ENCODE measurements at places on chromosomes 6 and 20. TPM values are rescaled to one million over a fixed set of nuclear protein-coding genes. Genes with fewer than 3 reads are reported as not detected.

- no peak for DNase-seq
Measured at GRCh38 chr6:13681305-13682061, 30.2 kb downstream of the RANBP9 start.

- no peak for DNase-seq
Measured at GRCh38 chr6:82693094-82693493, 329.5 kb downstream of the TPBG start.

GRCh38 chr20:21048841-21049273, 57.3 kb downstream of the LINC00237 start:
- DNase-seq = peak; percentile 58

DNA sequence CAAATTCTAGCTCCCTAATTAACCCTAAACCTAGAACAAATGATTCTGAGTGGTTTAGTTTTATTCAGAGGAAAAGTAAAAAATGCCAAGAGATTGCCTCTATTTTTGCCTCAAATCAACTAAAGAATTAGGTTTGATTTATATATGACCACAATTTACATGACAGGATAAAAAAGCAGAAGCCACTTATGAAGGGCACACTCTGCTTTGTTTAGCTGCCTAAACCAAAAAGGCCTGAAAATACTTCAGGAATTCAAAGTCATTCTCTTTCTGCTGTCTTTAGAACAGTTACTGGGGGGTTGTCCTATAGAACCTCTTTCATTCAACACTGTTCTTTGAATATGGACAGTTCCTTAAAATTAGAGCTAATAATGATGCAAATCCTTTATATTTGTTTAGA, 5.3 kb downstream of the FBXO5 start:
- DNase-seq = no peak

GRCh38 chr6:31272836-31273626, 1.1 kb upstream of the HLA-C start:
- peak; percentile 53 for DNase-seq

DNA sequence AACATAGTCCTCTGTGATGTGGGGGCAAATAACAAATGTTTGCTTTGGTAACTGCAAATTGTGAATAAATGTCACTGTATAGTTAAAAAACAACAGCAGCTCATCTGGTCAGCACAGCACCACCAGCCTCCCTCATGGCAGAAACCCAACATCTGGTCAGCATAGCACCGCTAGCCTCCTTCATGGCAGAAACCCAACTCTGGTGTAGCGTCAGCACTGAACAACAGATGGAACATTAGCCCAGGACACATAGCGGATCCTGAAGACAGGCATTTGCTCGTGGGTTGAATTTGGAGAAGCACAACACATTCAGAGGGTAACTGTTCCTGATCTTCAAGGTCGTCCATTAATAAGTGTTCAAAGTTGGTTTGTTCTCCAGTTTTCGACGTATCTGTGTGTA, 265.9 kb downstream of the DLL1 start:
- DNase-seq = no peak

DNA sequence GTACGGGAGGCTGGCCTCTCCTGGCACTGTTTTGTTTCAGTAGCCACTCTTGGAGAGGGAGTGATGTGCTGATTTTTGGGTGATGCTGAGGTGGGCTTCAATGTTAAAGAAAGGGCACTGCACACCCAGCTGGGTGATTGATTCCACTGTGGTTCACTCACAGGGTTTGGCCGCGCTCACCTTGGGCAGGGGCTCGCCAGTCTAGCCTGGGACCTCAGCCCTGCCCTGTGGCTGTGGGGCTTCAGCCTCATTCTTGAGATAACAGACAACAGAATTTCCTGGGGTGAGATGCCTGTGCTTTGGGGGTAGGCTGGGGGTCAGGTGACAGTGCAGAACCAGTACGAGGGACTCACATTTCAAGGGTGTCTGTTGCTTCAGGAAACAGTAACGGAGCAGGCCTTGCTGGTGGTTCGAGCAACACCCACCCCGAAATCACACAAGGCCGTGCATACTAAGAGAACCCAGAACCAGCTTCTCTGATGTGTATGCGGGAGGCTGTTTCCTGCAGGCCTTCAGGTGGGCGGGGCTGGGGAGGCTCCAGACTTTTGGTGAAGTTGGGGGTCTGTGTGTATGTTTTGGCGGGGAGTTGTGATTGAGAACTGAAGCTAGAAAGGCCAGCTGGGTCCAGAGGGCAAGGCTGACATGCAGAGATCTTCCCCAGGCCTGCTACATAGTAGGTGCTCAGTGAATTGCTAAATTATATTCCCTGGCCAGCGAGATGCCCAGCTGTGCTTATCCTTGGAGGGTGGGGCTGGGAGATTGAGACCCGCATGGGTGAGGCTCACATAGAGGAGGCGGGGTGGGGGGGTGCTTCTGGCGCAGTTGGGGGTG, 154.2 kb upstream of the RNF24 start:
- DNase-seq = peak; percentile 51

GRCh38 chr20:16446991-16447390, 126.3 kb downstream of the KIF16B start:
- no peak for DNase-seq

DNA sequence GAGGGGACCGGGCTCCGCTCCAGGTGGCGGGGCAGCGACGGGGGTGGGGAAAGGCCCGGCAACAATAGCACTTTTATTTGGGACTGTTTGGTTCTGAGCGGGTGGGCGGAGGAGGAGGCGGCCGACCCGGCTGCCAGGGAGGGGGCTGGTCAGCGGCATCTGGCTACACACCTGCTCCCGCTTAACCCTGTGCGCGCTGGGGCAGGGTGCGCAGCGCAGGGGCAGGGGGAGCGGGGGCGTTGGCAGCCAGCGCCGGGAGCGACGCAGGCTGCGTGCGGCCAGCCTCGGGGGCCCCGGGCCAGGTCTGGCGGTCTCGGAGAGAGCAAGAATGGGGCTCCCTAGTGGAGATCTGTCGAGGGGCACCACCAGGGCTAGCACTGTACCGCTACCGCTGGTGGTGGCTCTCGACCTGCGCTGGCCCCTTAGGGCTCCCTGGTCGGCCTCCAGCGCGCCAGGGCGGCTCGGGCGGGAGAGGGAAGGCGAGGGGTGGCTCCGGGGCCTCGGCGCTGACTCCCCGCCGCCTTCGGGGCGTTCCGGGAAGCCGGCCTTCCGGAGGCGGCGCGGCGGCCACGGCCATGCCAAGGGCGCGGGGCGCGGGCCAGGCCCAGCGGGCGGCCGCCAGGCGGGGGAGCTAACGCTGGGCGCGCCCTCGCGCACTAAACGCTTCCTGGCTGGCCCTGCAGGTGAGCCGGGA, 92.4 kb downstream of the NCR2 start:
- no peak for DNase-seq

DNA sequence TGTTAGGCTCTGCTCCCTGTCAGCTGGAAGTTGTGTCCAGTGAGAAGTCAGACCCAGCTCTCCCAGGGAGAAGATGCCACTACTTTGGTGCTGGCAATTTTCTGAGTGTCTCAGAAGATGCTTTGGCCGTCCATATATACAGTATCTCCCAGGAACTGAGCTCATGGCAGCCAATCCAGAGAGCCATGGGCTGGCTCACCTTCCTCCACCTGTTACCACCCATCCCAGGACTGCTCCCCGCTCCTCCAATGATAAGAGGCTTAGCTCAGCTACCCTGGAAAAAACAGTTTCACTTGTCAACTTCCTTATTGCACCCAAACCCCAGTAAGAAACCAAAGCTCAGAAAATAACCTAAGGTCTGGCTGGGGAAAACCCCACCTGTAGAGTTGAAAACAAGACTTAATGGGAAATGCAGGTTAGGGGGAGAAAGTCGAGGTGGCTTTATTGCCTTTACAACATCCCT, at the start of gene BNIP5:
BNIP5 (minus strand) TSS at position 110 of the 463 bp plus-strand sequence. CDS start 6,198 bp downstream, outside the sequence.
- DNase-seq = no peak

GRCh38 chr6:22149501-22150367, 147.1 kb downstream of the PRL start:
- no peak for DNase-seq

DNA sequence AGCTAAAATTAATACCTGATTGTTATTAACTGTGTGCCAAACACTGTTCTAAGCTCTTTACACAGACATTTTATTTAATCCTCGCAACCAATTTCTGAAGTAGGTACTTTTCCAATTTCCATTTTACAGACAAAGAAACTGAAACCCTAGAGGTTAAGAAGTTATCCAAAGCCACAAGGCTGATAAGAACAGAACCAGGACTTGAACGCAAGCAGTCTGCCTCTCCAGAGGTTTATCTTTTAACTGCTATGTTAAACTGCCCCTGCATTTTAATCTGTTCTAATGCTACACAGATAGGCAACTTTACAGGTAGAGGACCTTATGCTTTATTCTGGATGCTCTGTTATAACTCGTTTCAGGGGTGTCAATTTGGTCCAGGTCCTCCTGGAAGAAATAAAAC, 118.2 kb downstream of the SLC16A10 start:
- no peak for DNase-seq

Gene KAT14
- total RNA-seq = 13.6 TPM

Gene NKX2-2
- not detected for total RNA-seq

Gene HELZ2
- total RNA-seq = 285 TPM

Gene EPPIN
- not detected for total RNA-seq

Gene ZDHHC14
- total RNA-seq = 7.9 TPM

Gene KIAA0408
- 25.6 TPM for total RNA-seq

Gene CPNE1
- 286 TPM for total RNA-seq

Gene SIRPB1
- total RNA-seq = 6.0 TPM

Measured in activated CD8-positive, alpha-beta memory T cell treated with anti-CD3 and anti-CD28 coated beads, Interleukin-2, amount 10 ng/mL, durations not matched to agents 7 days and 5 days (primary cell).